Endothelial cell of coronary artery (primary cell): ENCODE measurements at places on chromosomes 6 and 20. TPM values are rescaled to one million over a fixed set of nuclear protein-coding genes. Genes with fewer than 3 reads are reported as not detected.

Gene MATN4
- total RNA-seq: not detected in 2 replicates

Gene CAP2
- 1.3 and 5.0 TPM in 2 replicates for total RNA-seq

Gene SF3B5
- 107 and 150 TPM in 2 replicates for total RNA-seq

Gene BPIFB2
- not detected in 2 replicates for total RNA-seq

Gene SRF
- total RNA-seq: 15.7 and 17.7 TPM in 2 replicates

Gene TLDC2
- not detected in 2 replicates for total RNA-seq

Gene OXT
- not detected in 2 replicates for total RNA-seq

Gene PAX1
- not detected in 2 replicates for total RNA-seq

Gene MYO6
- total RNA-seq: 22.9 and 31.9 TPM in 2 replicates

Gene TTBK1
- under 0.01 and 0.09 TPM in 2 replicates for total RNA-seq

Gene ZNF165
- total RNA-seq: 0.19 and 0.36 TPM in 2 replicates

Gene ADAM33
- total RNA-seq: 0.09 TPM in 1 of 2 replicates, not detected in the other

Gene DEFB132
- not detected in 2 replicates for total RNA-seq

Gene OPN5
- total RNA-seq: under 0.01 TPM in 1 of 2 replicates, not detected in the other

Gene EBF4
- 0.99 and 2.9 TPM in 2 replicates for total RNA-seq

Gene TENT5A
- 2.4 and 4.1 TPM in 2 replicates for total RNA-seq

Gene SLC35F1
- total RNA-seq: not detected in 2 replicates

Gene HNF4A
- total RNA-seq: not detected in 2 replicates

Gene SGK2
- total RNA-seq: 0.09 TPM in 2 replicates

Gene IPCEF1
- total RNA-seq: 0.09 TPM in 1 of 2 replicates, not detected in the other

Gene PBOV1
- total RNA-seq: not detected in 2 replicates

Gene PRSS35
- total RNA-seq: 0.09 TPM in 2 replicates

Gene C20orf144
- total RNA-seq: 0.09 TPM in 2 replicates

Gene NRN1
- total RNA-seq: 23.5 and 26.3 TPM in 2 replicates

Gene MMS22L
- 12.1 and 15.0 TPM in 2 replicates for total RNA-seq

Gene TCFL5
- 11.4 and 11.9 TPM in 2 replicates for total RNA-seq

Gene PAQR8
- total RNA-seq: 5.8 and 6.5 TPM in 2 replicates

Gene PRRC2A
- 31.2 and 39.4 TPM in 2 replicates for total RNA-seq

Gene NHLRC1
- total RNA-seq: 0.99 and 1.4 TPM in 2 replicates

Gene FAM83C
- total RNA-seq: not detected in 2 replicates

Gene TUBB2B
- total RNA-seq: 0.63 and 2.9 TPM in 2 replicates

Gene BPIFB1
- total RNA-seq: not detected in 2 replicates

Gene LST1
- 0.72 and 1.0 TPM in 2 replicates for total RNA-seq

Gene GMEB2
- total RNA-seq: 8.5 and 9.3 TPM in 2 replicates

Gene RIMS1
- total RNA-seq: 0.09 and 14.0 TPM in 2 replicates

Gene SLC22A2
- under 0.01 TPM in 1 of 2 replicates, not detected in the other for total RNA-seq

Gene NHSL1
- 16.1 and 21.8 TPM in 2 replicates for total RNA-seq

Gene SULF2
- total RNA-seq: 66.4 and 77.9 TPM in 2 replicates

Gene SCUBE3
- total RNA-seq: 0.75 and 1.3 TPM in 2 replicates

Gene MMP24
- total RNA-seq: 0.19 and 0.63 TPM in 2 replicates

Gene CLDN20
- not detected in 2 replicates for total RNA-seq

Gene SIM1
- total RNA-seq: under 0.01 TPM in 2 replicates

Gene ZNF334
- 0.36 and 1.2 TPM in 2 replicates for total RNA-seq

Gene ULBP3
- total RNA-seq: 9.2 and 15.0 TPM in 2 replicates

Gene MOXD1
- 0.09 TPM in 1 of 2 replicates, not detected in the other for total RNA-seq

Gene LY86
- total RNA-seq: not detected in 2 replicates

Gene TREML2
- total RNA-seq: not detected in 2 replicates

Gene WFDC11
- total RNA-seq: not detected in 2 replicates

Gene ULBP2
- total RNA-seq: 6.9 and 14.0 TPM in 2 replicates

Gene CLVS2
- under 0.01 TPM in 1 of 2 replicates, not detected in the other for total RNA-seq

Gene NFATC2
- total RNA-seq: 1.1 and 1.5 TPM in 2 replicates

Gene EGFL8
- 1.6 and 2.5 TPM in 2 replicates for total RNA-seq

Gene NKX2-2
- not detected in 2 replicates for total RNA-seq

Gene ASIP
- not detected in 2 replicates for total RNA-seq

Gene LTB
- total RNA-seq: 2.1 and 2.3 TPM in 2 replicates

Gene CFB
- total RNA-seq: 0.90 and 4.7 TPM in 2 replicates

Gene GPLD1
- 0.18 and 0.19 TPM in 2 replicates for total RNA-seq
